ENCODE measurements at places on chromosomes 1 and 21.
A peak's percentile ranks its signal among the peaks of the same experiment; 100 is the strongest.

DNA sequence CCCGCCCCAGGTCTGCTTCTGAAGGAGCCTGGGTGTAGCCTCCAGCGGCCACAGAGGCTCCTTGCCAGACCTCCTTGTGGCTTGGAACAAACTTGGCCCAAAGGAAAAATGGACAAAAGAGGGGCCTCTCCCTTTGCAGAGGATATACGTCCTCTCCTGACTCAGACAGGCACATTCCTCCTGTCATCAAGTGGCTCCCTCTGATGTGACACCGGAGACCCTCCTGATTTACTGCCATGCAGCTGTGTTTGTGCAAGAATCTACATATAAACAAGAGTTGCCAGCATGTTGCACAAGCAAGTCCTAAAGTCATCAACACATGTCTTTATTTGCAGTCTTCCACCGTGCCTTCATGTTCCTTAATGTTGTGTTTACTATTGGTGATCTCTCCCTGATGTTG lies 54.1 kb upstream of the F3 start:
- DNase-seq: no peak

DNA sequence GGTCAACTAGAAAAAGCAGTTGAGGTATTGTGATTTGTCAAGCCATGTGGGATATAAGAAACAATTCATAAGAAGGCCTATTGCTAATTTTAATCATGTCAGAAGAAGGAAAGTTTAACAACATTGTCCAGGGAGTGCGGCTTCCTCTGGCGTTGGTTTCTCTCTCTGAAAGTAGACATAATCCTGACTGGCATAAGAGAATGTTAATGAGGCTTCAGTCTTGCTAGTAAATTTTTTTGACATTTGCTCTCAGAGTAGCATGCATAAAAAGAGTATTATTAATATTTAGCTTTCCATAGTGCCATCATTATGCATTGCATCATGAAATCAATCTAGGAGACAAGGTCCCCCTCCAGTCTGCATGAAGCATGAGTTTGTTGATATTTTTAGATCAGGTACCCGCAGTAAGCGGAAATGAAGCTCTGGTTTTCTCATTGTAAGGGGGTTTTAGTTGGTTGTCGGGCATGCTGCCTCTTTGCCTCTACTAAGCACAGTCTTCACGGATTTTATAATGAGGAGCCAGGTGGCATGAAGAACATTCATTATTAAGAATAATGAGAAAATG lies 12.8 kb upstream of the PRDM2 start:
- DNase-seq: no peak

- DNase-seq: peak; percentile 49
These were observed 18.2 kb upstream of the MSTO1 start for GRCh38 chr1:155591770-155592169.

GRCh38 chr21:26794597-26795411 lies 50.4 kb downstream of the ADAMTS1 start:
- DNase-seq: no peak

- no peak for DNase-seq
These were observed 67.3 kb downstream of the SLC9A1 start for GRCh38 chr1:27087371-27088220.

DNA sequence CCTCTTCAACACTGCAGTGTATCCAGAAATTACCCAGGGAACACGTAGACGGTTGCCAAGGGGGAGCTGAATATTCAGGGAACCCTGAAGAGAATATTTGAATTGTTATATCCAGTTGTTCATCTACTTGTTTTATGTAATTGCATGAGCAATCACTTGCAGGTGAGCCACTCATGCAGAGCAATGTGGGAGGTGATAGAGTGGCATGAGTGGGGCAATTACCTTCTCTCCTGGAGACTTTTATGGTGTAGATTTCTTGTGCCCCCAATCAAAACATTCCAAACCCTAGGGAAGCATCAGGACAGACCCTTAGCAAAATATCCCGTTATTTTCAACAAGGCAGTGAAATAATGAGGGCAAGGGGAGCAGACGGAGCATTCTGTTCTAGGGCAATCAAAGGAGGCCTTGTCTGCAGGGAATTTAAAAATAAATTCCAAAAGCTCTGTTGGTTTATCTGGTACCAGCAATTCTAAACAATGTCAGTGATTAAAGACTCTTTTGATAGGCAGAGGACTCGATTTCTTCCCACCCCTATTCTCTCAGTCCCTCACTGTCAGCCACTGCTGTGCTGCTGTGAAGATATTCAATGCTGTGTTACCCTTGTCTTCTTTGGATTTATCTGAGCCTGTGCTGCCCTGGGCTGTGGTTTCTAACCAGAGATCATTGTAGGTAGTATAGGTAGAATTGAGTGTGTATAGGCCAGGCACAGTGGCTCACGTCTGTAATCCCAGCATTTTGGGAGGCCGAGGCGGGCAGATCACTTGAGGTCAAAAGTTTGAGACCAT lies 180.2 kb upstream of the MAP1LC3C start:
- DNase-seq: no peak

- no peak for DNase-seq
These were observed 1.9 kb upstream of the BRINP3 start for GRCh38 chr1:190479516-190479915.

DNA sequence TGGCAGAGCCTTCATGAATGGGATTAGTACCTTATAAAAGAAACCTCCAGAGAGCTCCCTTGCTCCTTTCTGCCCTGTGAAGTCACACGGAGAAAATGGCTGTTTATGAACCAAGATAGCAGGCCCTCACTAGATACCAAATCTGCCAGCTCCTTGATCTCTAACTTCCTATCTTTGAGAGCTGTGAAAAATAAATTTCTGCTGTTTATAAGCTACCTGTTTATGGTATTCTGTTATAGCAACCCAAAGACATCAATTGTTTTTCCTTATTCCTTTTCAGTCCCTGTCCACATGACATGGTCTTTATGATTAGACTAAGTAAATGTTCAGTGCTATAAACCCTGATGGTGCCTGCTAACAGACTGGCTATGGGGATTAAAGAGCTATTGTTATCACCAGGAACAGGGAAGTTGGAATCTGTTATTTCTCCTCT lies 9.7 kb upstream of the STIL start:
- DNase-seq: no peak

DNA sequence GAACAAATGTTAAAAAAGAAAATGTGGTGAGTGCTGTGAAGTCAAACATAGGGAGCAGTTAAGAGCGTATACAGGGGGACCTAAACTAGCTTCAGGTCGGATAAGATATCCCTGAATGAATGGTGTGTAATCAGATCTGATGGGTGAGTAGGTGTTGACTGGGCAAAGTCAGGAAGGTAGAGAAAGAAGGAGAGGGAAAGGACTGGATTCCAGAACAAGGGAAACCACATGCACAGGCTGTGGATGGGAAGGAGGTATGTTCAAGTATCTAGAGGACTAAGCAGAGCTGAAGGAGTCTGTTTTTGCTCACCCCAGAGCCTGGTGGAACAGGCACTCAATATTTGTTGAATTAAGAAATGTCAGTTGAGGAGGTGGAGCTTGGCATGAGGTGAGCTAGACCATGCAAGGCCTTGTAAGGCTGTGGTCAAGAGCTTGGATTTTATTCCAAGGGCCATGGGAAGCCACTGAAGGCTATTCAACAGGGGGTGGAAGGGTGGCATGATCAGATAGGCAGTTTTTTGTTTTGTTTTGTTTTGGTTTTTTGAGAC lies 27.4 kb downstream of the MAP7D1 start:
- DNase-seq: no peak

DNA sequence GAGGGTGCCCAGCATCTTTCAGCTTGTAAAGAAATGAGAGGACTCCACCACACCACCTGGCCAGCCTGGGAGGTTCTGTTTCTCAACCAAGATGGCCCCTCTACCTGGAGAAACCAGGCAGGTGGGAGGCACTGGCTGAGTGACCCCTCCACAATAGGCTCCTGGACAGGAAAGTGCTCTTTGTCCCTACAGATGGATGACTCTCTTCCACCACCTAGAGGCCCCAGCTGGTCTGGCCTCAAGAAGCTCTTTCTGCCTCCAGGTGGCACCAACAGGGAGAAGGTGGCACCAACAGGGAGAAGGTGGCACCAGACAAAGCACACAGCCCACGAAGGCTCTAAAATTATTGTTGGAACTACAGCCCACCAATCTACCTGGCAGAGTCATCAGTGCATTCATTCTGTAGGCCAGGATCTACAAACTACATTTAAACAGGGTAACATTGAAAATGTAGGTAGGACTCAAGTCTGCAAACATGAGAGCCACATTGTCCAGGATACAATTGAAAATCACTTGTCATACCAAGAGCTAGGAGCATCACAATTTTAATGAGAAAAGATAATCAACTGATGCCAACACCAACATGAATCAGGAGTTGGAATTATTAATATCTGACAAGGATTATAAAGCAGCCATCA lies 14.4 kb downstream of the TMPRSS3 start:
- peak; percentile 59 for DNase-seq

DNA sequence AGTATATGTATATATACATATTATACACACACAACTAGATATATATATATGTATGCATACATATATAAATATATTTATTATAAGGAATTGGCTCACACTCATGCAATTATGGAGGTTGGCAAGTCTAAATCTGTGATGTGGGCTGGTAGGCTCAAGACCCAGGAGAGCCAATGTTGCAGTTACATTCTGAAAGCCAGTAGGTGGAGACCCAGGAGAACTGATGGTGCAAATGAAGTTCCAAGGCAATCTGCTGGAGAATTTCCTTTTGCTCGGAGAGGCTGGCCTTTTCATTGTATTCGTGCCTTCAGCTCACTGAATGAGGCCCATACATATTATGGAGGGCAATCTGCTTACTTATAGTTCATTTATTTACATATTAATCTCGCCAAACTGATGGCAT lies 9.4 kb downstream of the IVL start:
- no peak for DNase-seq

- no peak for DNase-seq
These were observed 110.3 kb downstream of the KCNN3 start for GRCh38 chr1:154759793-154760192.

GRCh38 chr1:11324567-11325165 lies 51.7 kb downstream of the UBIAD1 start:
- no peak for DNase-seq

DNA sequence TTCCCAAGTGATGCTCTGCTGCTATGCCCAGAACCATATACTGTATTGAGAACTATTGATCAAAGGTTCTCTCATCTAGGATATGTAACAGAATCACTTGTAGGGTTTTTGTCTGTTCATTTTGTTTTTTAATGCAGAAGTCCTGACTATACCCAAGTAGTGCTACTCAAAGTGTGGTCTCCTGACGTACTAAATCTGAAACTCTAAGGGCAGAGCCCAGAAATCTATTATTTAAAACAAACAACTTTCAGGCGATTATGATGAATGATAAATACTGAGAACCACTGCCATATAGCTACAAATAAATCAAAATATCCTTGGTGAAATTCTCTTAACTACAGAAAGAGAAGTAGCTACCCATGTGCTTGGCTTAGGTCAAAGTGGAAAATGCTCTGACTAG lies 10.1 kb downstream of the ZZZ3 start:
- no peak for DNase-seq

GRCh38 chr1:113226148-113226547 lies 153.2 kb downstream of the LRIG2 start:
- DNase-seq: no peak

DNA sequence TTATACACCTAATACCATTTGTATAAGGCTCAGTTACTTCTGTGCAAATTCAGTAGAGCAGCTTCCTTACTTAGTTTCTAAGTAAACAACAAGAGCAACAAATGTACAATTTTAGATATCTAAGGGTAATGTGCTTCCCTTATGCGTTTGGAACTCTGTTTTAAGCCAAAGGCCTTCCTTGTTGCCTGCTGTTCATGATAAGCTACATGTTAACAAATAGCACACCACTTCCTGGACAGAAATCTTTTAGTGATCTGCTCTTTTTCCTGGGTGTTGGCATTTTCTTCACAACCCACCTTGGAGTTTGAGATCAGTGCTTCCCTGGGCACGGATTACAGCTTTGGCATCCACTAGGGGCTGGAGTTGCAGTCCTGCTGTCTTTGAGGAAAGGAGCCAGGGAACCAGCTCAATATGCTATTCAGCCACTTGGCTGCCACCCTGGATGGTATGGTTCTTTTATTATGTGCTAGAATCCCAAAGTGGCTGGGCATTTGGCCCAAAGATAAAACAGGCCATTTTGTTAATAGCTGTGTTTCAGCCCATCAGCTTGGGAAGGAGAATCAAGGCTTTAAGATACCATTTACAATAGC lies 55.6 kb upstream of the ADAR start:
- no peak for DNase-seq

DNA sequence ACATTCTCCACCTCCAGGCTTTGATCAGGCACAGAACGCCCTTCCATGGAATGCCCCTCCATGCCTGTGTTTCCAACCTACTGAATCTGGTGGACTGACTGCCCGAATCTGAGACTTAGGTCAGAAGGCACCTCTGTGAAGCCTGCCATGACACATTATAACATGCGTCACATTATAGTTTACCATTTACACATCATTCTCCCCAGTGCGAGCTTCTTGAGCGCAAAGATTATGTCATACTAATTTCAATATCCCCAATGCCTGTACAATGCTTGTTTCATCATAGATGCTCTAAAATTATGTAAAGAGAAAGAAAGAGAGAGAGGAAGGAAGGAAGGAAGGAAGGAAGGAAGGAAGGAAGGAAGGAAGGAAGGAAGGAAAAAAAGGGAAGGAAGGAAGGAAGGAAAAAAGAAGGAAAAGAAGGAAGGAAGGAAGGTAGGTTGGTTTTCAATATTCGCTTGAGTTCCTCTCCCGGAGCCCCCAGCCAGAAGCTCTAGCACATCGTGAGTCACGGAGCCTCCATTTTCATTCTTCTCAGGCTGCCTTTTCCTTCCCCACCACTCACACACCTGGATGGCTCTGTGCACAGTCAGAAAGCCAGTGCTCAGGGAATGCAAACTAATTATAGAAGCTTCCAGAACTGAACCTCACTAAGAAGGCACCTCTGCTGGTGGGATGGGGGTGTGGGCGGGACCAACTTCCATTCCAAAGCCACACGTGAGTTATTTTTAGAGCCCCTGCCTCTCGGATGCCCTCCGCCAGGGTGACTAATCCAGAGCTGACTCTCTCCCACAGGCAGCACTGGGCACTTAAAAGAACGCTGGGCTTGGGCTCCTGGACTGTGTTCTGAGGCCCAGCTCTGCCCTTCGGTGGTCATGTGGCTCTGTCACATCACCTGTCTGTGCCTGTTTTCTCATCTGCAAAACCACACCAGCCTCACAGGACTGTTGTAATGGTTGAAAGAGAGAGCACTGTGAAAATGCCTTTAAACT lies 27.4 kb downstream of the LAMB3 start:
- DNase-seq: no peak

- DNase-seq: no peak
These were observed 112.5 kb upstream of the NBPF11 start for GRCh38 chr1:148264374-148265276.

DNA sequence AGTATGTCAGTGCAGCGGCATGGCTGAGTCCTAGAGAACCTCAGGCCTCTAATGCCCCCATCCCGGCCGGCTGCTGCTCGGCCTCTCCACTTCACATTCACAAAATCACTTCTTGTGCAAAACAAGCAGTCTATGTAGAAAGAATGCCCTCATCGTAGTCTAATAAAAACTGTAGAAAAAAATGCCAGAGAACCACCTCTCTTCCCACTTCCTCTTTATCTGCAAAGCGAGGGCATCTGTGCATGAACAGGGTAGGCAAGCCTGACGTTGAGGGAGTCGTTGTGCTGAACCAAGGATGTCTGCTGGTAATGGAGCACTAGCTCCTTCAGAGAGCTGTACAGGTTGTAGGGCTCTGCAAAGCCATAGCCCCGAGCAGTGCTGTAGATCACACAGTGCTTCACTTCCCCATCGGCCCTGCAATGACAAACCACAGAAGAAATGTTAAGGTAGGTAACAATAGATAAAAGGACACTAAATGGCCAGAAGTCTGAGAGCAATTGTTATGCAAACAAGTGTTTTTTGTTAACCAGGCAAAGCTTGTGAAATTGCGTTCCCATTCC lies 88.9 kb downstream of the PIK3R3 start:
- DNase-seq: no peak
